ENCODE measurements at places on chromosomes 1 and 21. TPM values are rescaled to one million over a fixed set of nuclear protein-coding genes. Genes with fewer than 3 reads are reported as not detected.

The PLA2G4A gene
- 7.4 TPM for total RNA-seq

DNA sequence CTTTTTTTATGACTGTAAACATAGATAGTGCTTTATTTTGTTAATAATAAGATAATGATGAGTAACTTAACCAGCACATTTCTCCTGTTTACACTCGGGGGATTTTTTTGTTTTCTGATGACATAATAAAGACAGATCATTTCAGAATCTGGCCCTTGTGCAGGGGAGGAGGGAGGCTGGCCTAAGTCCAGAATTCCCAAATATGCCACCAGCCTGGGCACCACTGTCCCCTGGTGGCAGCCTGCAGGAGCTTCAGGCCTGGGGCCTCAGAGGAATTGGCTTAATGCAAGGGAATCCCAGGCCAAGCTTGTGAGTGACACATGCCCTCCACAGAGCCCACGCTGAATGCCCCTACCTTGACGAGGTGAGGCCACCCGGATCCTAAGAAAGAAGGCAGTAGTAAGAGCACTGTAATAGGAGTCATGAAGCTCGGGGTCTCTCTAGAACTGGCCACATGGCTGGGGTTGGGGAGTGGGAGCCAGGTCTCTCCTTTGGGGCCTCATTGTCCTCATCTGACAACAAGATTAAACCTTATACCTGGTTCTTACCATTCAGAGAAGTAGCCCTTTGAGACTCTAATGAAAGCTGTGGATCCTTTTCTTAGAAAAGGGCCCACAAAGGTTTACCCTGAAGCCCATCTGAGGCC lies 24.1 kb downstream of the ETNK2 start:
- H3K27ac ChIP-seq: peak overlapping the region; percentile 57
- H3K36me3 ChIP-seq: no peaks in the 10 kb centered on the region
- no peaks in the 10 kb centered on the region for H3K27me3 ChIP-seq

DNA sequence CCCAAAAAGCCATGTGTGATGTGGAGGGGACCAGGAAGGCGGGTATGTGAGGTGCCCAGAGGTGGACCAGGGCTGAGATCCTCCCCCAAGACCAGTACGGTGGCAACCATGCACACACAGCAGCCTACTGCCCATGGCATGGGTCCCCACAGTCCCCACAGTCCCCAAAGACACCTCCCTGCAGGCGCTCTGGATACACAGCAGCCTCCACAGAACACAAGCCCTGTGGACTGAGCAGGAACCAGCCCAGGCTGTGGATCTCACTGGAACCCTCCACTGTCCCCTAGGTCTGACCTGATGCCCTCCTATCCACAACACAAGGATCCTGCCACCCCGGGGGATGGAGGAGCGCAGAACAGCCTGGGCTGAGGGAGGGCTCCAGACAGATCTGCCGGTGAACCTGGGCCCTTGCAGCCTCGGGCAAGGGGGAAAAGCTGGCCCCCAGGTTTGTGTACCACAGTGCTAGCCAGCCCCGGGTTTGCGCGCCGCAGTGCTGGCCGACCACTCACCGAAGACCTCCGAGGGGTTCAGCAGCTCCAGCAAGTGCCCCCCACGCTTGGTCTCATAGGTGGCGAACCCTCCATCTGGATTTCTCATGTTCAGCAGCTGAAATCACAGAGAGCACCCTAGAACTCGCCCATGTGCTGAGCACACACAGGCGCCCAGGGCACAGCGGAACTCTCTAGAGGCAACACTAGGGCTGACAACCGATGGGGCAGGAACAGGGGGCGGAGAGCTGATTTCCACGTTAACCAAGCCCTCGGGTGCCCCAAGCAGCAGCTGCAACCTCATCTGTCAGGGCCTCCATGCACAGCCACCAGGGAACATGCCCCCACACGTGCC lies 22.1 kb upstream of the SPATC1L start:
- H3K4me1 ChIP-seq: no peaks in the 10 kb centered on the region
- DNase-seq: no peak
- no peaks in the 10 kb centered on the region for H3K27me3 ChIP-seq
- no peak overlapping the region for H3K4me3 ChIP-seq
- H3K36me3 ChIP-seq: peaks cover 11% of the 10 kb centered on the region
- H3K27ac ChIP-seq: no peak overlapping the region

GRCh38 chr1:63674238-63674864 lies 81.1 kb downstream of the PGM1 start:
- H3K27me3 ChIP-seq: no peaks in the 10 kb centered on the region
- H3K4me1 ChIP-seq: no peaks in the 10 kb centered on the region
- DNase-seq: peak; percentile 54
- no peaks in the 10 kb centered on the region for H3K36me3 ChIP-seq
- H3K4me3 ChIP-seq: no peak overlapping the region
- H3K27ac ChIP-seq: peak overlapping the region; percentile 54

- H3K4me1 ChIP-seq: no peaks in the 10 kb centered on the region
- no peak for DNase-seq
- H3K4me3 ChIP-seq: no peak overlapping the region
- no peak overlapping the region for H3K27ac ChIP-seq
- H3K27me3 ChIP-seq: peaks cover 18% of the 10 kb centered on the region
These were observed 5.9 kb downstream of the CHRM3 start for GRCh38 chr1:239392271-239392670.
